ENCODE measurements at places on chromosomes 11 and 22. TPM values are rescaled to one million over a fixed set of nuclear protein-coding genes. Genes with fewer than 3 reads are reported as not detected.

The OOSP2 gene
- not detected for total RNA-seq

DNA sequence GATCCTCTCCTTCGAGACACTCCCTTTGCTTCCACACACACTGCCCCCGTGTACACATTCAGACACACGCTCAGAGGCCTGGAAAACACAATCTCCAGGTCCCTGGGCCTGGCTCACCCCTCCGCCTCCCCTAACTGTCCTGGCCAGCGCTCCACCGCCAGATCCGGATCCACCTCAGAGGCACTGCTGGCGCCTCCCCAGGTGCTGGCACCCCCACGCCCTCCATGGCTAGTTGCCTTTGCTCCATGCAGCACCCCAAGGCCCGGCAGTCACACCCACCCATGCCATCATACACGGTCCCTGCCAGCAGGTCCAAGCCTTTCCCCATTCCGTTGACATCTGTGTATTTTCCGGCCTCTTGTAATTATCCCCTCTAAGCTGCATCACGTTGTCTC, 11.1 kb downstream of the SPTBN2 start:
- peak; percentile 20 for DNase-seq
- peaks cover 42% of the 10 kb centered on the region for H3K4me1 ChIP-seq
- H3K27ac ChIP-seq = peak overlapping the region; percentile 73
- H3K36me3 ChIP-seq = peaks cover 5% of the 10 kb centered on the region

GRCh38 chr11:68903288-68904247, at the start of the genes IGHMBP2 and MRPL21:
TSS of gene IGHMBP2 (plus strand) at chr11:68903891. CDS start at chr11:68903953, 62 bp downstream.
TSS of gene MRPL21 (minus strand) at chr11:68903832. CDS start at chr11:68903810, 22 bp downstream.
- peak; percentile 87 for DNase-seq
- H3K4me3 ChIP-seq = peak within 1 kb of the TSS; percentile 33
- H3K4me1 ChIP-seq = peaks cover 27% of the 10 kb centered on the region
- peaks cover 7% of the 10 kb centered on the region for H3K36me3 ChIP-seq
- H3K27me3 ChIP-seq = no peaks in the 10 kb centered on the region

DNA sequence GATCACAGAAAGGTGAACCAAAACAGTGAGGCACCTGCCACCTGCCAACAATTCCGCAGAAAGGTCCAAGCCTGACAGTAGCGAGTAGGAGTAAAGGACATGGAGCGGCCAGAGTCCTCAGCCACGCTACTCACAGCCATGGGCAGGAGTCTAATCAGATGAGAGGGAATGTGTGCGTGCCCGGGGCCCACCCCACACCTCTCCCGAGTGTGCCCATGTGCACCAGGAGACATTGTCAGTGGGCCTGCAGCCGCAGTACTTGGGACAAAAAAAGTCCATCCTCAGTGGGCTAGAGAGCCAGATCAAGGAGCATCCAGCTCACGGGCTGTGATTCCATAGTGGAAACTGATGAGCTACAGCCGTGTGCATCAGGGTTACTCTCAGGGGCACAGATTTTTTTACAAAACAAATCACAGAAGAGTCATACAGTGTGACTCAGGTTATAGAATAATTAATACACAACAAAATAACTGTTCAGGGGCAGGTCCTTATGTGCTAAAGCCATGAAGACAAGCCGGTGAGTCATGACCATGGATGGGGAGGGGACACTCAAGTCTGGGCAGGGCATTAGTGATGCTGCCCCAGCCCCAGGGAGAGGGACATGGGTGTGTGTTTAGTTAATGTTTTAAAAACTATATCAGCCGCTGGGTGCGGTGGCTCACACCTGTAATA, 12.0 kb downstream of the SART1 start:
- H3K4me3 ChIP-seq = no peak overlapping the region
- peaks cover 20% of the 10 kb centered on the region for H3K36me3 ChIP-seq
- no peak for DNase-seq
- no peak overlapping the region for H3K27ac ChIP-seq
- no peaks in the 10 kb centered on the region for H3K27me3 ChIP-seq

- H3K36me3 ChIP-seq = no peaks in the 10 kb centered on the region
- no peak for DNase-seq
Observed at GRCh38 chr11:69828971-69829344, 9.7 kb upstream of the FGF3 start.

DNA sequence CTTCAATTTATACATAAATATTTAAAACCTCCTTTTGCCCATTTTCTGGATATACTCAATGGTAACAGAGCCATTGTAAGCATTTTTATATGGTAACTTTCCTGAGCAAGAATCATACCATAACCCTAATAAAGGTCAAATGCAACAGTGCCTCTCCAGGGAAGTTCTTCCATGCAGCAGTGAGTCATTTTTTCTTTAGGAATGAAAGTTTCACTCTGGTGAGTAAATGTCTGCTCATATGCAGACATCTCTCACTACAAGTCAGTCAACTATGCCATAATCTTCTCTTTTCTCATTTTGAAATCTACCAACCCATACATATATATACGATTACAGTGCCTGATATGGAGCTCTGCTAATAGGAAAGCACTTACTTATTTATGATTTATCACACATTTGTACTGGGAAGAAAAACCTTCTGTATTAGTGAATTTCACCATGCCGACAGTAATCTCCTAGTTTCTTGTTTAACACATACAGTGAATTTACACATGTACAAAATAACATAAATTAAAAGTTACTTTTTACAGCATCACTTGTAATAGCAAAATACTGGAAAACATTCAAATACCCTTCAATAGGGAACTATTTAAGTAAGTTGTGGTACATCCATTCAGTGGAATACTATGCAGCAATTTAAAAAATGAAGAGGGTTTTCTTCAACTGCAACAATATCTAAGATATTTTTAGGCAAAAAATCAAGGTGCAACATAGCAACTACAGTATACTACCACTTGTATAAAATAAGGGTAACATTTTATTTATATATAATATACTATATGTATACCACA, 16.0 kb downstream of the STK33 start:
- DNase-seq = no peak
- H3K27ac ChIP-seq = no peak overlapping the region
- no peaks in the 10 kb centered on the region for H3K36me3 ChIP-seq
- no peaks in the 10 kb centered on the region for H3K27me3 ChIP-seq
- H3K4me1 ChIP-seq = no peaks in the 10 kb centered on the region

DNA sequence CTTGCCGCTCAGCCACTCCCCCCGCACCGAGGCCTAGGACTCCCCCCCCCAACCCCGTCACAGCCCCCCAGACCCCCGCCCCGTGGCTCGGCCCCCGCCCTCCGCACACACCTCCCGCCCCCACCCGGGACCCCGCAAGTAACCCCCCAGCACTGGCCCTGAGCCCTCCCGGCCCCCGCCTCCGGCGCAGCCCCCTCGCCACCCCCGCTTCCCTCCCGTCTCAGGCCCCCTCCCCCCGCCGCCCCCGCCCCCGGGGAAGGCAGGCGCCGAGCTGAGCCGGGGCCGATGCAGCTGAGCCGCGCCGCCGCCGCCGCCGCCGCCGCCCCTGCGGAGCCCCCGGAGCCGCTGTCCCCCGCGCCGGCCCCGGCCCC, 1.5 kb downstream of the SHANK3 start:
- H3K36me3 ChIP-seq = no peaks in the 10 kb centered on the region
- H3K4me1 ChIP-seq = peaks cover 11% of the 10 kb centered on the region
- H3K27me3 ChIP-seq = peaks cover 9% of the 10 kb centered on the region
- H3K27ac ChIP-seq = no peak overlapping the region
- no peak for DNase-seq
- no peak overlapping the region for H3K4me3 ChIP-seq

- H3K27ac ChIP-seq = peak overlapping the region; percentile 84
- H3K27me3 ChIP-seq = no peaks in the 10 kb centered on the region
- no peak overlapping the region for H3K4me3 ChIP-seq
- no peak for DNase-seq
- peaks cover 7% of the 10 kb centered on the region for H3K4me1 ChIP-seq
- no peaks in the 10 kb centered on the region for H3K36me3 ChIP-seq
Observed at GRCh38 chr11:122099374-122100036, 16.5 kb downstream of the BLID start.

- no peaks in the 10 kb centered on the region for H3K27me3 ChIP-seq
- no peak for DNase-seq
- no peak overlapping the region for H3K27ac ChIP-seq
- no peaks in the 10 kb centered on the region for H3K36me3 ChIP-seq
- H3K4me1 ChIP-seq = no peaks in the 10 kb centered on the region
Observed at GRCh38 chr11:9977554-9977953, 313.7 kb downstream of the SWAP70 start.

GRCh38 chr11:3886985-3887384, 31.5 kb downstream of the STIM1 start:
- H3K27me3 ChIP-seq = no peaks in the 10 kb centered on the region
- no peak for DNase-seq
- no peaks in the 10 kb centered on the region for H3K36me3 ChIP-seq
- H3K27ac ChIP-seq = no peak overlapping the region
- H3K4me3 ChIP-seq = no peak overlapping the region
- no peaks in the 10 kb centered on the region for H3K4me1 ChIP-seq

DNA sequence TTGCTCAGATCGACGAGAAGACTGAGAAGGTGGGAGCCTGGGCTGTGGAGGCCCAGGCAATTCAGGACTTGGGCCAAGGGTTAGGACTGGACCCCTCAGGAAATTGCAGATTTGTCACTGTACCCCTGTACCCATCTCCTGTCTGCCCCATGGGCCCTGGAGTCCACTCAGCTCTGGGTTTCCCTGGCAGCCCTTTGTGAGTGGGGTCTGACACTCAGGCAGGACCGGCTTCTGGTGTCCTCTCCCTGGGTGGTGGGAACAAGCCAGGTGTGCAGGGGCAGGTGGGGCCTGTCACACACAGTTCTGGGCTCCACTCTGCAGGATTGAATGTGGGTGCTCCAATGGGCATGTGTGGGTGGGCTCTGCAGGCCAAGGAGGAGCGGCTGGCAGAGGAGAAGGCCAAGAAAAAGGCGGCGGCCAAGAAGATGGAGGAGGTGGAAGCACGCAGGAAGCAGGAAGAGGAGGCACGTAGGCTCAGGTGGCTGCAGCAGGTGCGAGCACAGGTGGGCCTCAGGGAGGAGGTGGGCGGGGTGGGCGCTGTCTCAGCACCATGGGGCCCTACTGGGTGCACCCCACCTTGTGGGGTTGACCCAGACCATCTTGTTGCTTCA, 21.6 kb downstream of the INCENP start:
- no peak overlapping the region for H3K4me3 ChIP-seq
- no peak overlapping the region for H3K27ac ChIP-seq
- no peaks in the 10 kb centered on the region for H3K4me1 ChIP-seq
- peak; percentile 66 for DNase-seq
- peaks cover 21% of the 10 kb centered on the region for H3K36me3 ChIP-seq
- no peaks in the 10 kb centered on the region for H3K27me3 ChIP-seq

- no peaks in the 10 kb centered on the region for H3K4me1 ChIP-seq
- H3K36me3 ChIP-seq = no peaks in the 10 kb centered on the region
- H3K4me3 ChIP-seq = no peak overlapping the region
- no peaks in the 10 kb centered on the region for H3K27me3 ChIP-seq
- DNase-seq = no peak
Observed at GRCh38 chr22:48866906-48867681, 960.6 kb downstream of the BRD1 start.

DNA sequence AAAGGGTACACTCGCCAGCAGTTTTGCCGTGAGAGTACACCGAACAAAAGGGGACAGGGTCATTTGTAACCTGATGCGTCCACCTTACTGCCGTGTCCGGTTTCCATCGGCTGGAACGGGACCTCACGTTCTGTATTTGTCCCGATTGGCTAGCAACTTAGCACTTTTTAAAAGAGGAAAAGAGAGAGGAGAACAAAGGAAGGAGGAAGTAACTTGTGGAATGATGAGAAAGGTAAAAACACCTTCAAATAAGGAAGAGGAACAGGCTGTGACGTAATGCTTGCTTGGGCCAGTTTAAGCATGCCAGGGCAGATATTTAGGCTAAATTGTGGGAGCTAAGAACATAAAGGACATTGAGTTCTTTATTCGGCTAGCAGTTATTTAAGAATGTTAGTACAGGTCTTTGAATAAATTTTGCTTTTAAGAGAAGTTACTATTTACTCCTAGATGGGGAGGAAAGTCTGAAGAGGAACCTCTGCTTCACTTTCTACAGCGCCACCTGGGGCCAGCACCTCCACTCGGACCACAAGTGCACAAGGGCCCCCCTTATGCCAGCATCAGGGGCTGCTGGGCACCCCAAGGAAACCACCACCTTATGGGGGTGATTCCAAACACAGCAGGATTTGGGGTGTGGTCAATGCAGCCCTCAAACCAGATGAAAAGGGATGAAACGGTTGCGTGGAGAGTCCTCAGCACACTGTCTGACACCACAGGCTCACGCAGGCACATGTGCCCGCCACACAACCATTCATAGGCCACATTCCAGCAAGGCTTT, 5.8 kb downstream of the ARSA start:
- H3K27me3 ChIP-seq = no peaks in the 10 kb centered on the region
- peaks cover 46% of the 10 kb centered on the region for H3K4me1 ChIP-seq
- H3K4me3 ChIP-seq = no peak overlapping the region
- H3K36me3 ChIP-seq = no peaks in the 10 kb centered on the region
- peak; percentile 63 for DNase-seq

DNA sequence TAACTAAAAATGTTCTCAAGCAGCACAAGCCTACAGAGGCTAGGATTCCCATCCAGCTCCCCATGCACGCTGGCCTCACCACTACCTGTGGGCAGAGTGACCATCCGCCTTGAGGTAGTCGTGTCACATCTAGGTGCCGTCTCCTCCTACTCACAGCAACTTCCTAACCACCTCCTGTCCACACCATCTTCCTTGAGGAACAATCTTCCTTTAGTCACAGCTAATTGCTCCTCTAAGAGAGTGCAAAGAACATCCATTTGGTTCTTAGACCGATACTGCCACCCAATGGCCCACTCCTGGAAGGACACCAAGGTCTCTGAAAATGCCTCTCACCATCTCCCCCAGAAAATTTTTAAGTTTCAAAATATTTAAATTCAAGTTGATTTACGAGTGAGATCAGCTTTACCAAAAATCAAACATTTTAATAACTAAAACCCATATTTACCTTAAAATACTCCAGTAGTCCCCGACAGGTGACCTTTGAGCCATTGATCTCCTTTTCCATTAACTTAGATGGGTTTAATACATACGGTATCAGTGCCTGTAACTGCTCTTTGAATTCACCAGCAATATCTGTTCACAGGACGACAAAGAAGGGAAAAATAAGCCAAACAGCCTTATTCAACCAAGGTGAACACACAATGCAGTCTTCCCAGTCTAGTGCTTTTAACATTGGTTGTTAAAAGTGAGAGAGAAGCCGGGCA, 21.7 kb upstream of the PLAAT3 start:
- no peak overlapping the region for H3K4me3 ChIP-seq
- no peaks in the 10 kb centered on the region for H3K27me3 ChIP-seq
- no peak overlapping the region for H3K27ac ChIP-seq
- H3K36me3 ChIP-seq = peaks cover 8% of the 10 kb centered on the region
- H3K4me1 ChIP-seq = peaks cover 11% of the 10 kb centered on the region

GRCh38 chr11:120547316-120547715, 35.8 kb downstream of the GRIK4 start:
- no peaks in the 10 kb centered on the region for H3K27me3 ChIP-seq
- peak; percentile 27 for DNase-seq
- H3K4me3 ChIP-seq = no peak overlapping the region
- H3K4me1 ChIP-seq = peaks cover 26% of the 10 kb centered on the region
- no peaks in the 10 kb centered on the region for H3K36me3 ChIP-seq
- peak overlapping the region; percentile 64 for H3K27ac ChIP-seq
